Fibroblast of skin of right biceps (primary cell): ENCODE measurements at places on chromosomes 11 and 22.

DNA sequence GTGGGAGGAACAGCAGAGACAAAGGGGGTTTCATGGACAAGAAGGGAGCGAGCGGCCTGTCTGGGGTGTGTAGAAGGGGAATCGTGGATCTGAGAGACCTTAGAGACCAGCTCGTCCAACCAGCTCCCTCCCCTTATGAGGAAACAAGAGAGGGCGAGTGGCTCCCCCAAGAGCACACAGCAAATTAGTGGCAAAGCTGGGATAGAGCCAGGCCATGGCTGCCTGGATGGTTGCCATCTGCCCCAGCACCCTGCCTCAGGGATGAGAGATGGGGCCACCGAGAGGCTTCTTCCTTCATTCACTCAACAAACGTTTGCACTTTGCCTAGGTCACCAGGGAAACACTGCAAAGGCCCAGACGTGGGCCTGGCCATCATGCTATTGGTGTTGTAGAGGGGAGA lies 4.1 kb downstream of the MAPK8IP1 start:
- no peak for DNase-seq

DNA sequence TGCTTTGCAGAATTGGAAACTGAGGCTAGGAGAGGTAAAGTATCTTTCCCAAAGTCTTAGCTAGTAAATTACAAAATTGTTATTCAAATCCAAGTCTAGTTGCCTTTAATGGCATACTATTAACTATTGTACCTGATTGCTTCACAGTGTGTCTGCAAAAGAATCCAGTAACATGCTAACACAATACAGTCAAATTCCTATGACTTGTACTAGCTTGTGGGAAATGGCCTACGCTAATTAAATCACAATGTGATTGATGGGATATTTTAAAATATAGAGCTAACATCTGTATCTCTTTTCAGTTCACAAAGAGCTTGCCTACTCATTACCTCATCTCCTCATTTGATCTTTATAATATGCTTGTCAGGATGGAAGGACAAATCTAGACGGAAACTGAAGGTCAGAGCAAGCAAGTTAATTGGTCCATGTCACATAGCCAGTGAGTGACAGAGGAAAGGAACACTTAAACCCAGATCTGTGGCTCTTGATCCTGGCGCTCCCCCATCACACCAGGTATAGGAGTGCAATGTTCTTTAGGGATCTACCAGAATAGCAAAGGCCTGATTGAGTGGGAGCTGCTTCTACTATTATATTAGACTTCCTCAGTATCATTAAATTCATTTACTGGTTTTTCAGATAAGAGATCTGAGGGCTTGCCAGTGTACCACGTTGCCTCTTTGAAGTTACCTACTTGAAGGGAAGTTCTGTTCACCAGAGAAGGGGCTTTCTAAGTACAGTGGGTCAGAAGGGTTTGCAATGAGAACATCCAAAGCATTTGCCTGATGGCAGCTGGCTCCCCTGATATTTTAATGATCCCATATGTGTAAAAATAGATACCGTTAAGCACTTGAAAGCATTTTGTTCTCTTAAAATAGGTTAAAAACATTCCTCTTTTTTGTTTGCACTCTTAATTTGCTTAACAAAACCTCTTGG lies 213.6 kb upstream of the SESN3 start:
- no peak for DNase-seq

DNA sequence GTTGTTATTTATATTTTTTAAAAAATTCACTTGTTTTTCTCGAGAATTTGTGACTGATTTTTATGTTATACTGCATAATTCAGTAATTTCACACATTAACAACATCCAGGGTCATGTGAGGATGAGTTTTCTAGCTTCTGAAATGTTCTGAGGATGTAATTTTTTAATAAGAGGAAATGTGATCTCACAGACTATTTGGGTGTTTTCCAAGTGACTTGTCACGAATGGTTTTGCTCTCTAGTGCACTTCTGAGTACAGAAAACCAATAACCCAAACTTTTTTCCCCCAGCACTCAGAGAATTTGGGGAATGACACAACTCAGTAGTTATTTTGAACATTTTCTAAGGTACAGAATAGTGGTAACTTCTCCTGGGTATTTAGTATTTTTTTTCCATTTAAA lies 821.1 kb upstream of the ARHGAP42 start:
- DNase-seq = peak; percentile 1

GRCh38 chr22:28142361-28142961 lies 223.4 kb upstream of the PITPNB start:
- peak; percentile 97 for DNase-seq

GRCh38 chr11:30919389-30920152 lies 333.4 kb upstream of the MPPED2 start:
- peak; percentile 69 for DNase-seq

GRCh38 chr11:63599211-63600122 lies 14.8 kb downstream of the PLAAT3 start:
- DNase-seq = peak; percentile 89

GRCh38 chr11:65329478-65329877 lies 4.2 kb upstream of the DPF2 start:
- no peak for DNase-seq

DNA sequence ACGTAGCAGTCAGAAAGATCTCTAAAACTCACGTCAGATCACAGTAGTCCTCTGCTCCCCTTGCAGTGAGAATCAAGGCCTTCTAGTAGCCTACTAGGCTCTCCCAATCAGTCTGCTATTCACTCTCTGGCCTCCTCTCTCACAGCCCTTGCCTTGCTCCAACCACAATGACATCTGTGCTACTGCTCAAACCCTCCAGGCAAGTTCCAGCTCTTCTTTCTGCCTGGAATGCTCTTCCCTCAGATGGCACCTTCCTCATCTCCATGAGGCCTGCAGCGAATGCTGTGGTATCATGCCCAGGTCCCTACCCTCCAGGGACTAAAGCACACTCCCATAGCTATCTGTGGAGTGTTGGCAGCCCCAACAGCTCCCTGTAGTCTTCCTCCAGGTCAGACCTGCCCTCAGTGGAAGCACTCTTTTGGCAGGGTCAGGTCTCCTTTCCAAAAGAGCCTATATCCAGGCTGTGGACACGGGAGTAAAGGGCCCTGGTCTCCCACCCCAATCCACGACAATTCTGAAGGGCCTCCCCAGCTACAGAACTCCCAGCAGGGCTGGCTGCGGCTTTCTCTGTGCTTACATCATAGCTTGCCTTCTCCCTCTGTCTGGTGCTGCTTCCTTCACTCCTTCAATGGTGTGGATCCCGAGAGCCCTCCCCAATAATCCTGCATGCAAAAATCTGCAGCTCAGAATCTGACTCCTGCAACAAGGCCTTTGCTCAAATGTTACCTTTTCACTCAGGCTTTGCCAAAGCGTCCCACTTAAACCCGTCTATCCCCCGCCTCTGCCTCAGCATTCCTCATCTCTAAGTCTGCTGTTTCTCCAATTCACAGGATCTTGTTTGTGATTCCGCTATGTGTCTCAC lies 8.9 kb downstream of the HIRA start:
- DNase-seq = no peak

DNA sequence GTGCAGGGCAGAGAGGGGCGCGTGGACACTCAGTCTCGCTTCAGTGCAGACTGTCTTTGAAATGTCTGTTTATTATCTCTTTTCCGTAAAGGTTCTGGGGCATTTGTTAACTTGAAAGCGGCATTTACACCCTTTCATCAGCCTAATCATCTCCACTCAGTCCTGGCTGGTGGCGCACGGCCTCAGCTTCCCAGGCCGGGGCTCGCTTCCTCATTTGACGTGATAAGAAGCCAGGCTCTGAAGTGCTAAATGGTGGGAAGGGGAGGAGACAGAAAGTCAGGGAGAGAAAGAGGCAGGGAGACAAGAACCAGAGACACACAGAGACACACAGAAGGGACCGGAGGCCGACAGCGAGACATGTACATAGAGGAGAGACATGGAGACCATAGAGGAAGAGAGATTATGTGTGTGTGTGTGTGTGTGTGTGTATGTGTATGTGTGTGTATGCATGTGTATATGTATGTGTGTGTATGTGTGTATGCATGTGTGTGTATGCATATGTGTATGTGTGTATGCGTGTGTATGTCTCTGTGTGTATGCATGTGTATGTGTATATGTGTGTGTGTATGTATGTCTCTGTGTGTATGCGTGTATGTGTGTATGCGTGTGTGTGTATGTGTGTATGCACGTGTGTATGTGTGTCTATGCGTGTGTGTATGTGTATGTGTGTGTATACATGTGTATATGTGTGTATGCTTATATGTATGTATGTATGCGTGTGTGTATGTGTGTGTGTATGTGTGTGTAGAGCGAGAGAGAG lies 101.5 kb downstream of the ST3GAL4 start:
- DNase-seq = no peak

GRCh38 chr11:64762277-64762673 lies 2.5 kb upstream of the PYGM start:
- no peak for DNase-seq

- DNase-seq = no peak
Observed at GRCh38 chr11:75047191-75047590, 49.5 kb downstream of the OR2AT4 start.

GRCh38 chr11:67013511-67014045 lies 9.4 kb upstream of the SYT12 start:
- no peak for DNase-seq

GRCh38 chr11:57071829-57072228 lies 83.1 kb downstream of the OR5AK2 start:
- DNase-seq = peak; percentile 61

GRCh38 chr11:44986315-44986714 lies 35.6 kb upstream of the TP53I11 start:
- DNase-seq = no peak

DNA sequence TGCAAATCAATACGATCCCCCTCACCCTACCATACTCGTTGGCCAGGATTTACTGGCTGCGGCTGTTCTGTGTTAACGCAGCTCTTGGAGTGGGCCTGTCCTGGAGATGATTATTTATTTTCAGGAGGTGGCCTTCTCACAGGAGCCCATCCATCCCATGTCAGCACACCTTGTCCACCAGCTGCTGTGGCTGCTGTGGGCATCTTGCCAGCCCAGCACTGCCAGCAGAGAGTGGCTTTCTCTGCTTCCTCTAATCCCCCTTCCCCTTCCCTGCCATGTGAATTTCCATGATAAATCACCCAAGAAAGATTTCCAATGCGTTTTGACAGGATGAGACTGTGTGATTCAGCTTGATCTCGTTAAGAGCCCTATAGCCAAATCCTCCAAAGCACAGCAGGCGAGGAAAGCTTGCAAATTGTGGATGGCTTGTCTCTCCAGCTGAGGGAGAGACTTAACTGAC lies 309.1 kb upstream of the C11orf87 start:
- DNase-seq = peak; percentile 39

DNA sequence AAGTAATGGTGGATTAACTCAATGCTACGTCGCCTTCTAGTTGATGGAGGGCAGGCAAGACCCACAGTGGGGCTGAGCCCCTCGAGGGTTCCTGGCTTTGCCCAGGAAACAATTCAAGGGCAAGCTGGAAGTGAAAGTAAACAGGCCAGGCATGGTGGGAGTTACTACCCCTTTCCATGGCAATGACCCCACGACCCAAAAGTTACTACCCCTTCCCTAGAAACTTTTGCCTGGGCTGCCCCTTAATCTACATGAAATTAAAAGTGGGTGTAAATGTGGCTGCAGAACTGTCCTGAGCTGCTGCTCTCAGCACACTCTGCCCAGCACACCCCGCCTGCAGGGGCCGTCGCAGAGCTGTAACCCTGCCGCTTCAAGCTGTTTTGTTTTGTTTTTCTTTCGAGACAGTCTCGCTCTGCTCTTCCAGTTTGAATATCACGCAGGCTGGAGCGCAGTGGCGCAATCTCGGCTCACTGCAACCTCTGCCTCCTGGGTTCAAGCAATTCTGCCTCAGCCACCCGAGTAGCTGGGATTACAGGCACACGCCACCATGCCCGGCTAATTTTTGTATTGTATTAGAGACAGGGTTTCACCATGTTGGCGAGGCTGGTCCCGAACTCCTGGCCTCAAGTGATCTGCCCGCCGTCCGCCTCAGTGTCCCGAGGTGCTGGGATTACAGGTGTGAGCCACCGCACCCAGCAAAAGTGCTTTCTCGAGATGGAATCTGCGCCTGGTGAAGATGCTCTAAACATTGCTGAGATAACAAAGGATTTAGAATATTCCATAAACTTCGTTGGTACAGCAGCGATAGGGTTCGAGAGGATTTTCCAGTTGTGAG lies 5.9 kb upstream of the RNH1 start:
- no peak for DNase-seq

DNA sequence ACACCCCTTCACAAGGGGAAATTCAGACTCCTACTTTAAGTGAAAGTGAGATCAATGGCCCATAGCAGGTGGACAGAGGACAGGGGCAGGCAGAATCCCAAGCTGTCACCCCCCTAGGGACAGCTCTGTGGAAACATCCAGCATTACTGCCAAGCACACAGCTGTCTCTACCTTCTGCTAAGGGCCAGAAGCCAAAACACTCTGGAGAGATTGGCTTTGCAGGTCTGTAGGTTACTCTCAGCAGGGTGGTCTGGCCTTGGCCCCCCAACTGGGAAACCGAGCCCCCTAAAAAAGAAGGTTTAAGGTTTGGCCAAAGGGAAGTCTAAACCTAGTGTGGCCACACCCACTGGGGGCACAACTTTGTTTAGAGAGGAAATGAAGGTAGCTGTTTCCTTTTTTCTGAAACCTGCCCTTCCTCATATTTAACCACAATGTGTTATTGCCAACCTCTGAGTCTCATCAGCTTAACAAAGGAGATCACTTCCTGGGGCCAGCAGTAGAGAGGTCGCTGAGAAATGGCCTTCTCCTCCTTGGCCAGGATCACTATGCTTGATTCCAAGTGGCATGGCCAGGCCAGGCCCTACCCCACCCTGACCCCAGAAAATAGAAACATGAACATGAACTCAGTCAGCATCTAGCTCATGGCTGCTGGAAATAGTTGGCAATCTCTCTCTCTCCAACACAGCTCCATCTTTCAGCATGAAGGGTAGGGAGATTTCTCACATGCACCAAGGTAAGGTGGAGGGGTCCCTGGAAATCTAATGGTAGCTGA lies 25.9 kb upstream of the SCARF2 start:
- DNase-seq = no peak

DNA sequence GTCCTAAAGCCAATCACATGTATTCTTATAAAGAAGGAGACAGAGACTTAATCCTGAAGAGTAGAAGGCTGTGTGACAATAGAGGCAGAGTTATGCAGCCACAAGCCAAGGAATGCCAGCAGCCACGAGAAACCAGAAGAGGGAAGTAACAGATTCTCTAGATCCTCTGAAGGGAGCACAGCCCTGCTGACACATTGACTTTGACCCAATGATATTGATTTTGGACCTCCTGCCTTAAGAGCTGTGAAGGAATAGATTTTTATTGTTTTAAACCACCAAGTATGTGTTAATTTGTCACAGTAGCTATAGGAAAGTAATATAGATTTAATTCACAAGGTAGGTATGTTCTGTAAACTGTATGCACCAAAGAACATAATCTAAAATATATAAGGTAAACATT lies 103.6 kb downstream of the TTC17 start:
- no peak for DNase-seq

- peak; percentile 85 for DNase-seq
Observed at GRCh38 chr11:8033305-8034105, 46.4 kb downstream of the EIF3F start.

GRCh38 chr11:9639985-9640384 lies 23.9 kb upstream of the SWAP70 start:
- DNase-seq = no peak
